IPS DF 19.7 (cell line): ENCODE measurements at places on chromosomes 13 and 19.
A peak's percentile ranks its signal among the peaks of the same experiment; 100 is the strongest.

DNA sequence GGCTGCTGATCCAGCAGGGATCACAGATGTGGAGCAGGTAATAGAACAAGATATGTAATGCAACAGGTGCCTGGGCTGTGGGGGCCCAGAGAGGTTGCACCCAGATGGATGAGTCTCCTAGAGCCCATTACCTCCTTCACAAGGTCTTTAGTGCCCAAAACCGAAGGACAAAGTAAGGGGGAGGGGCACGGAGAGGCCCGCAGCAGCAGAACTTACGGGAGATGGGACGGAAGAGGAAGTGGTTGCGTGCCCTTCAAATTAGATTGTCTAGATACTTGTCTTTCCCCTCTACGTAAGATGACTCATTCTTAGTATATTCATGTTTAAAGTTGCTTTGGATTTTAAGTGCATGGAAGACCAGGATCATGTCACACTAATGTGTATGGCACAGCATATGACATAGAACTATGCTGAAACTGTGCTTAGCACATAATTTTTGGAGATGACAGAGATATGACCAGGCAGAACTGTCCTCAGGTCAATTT lies 5.7 kb upstream of the MRPS31 start:
- no peak for DNase-seq

DNA sequence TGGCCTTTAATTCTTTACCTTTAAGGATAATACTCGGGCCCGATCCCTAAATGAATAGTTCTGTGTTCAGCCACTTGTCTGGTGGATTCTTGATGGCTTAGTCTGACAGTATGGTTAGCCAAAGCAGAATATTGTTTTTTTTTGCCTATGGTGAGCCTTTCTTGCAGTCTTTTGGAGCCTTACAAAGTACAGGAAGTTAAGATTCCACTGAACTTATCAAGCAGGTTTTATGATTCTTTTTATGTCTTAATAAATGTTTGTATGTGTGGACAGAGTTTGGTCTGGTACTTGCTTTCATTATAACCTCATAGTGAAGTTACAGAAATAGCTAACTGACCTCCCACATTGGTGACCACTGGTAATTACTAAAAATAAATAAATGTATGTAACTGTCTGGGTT lies 17.1 kb downstream of the PCCA start:
- DNase-seq, result no peak

DNA sequence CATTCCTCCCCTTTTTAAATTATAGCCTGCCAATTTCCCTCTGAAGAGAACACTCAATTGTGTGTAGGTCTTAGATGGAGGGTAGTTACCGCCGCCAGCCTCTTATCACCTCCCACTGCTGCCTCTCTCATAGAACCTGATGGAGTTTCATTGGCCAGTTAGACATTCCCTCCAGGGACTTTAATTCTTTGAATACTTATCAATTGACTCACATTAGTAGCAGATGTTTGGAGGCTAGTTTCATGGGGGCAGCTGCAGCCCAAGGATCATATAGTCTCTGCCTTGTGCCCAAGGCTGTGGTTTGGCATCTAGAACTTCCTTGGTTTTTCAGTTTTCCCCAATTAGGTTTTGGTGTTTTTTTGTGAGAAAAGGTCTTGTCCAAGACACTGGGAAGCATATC lies 318.9 kb upstream of the HTR2A start:
- DNase-seq, result peak; percentile 9

DNA sequence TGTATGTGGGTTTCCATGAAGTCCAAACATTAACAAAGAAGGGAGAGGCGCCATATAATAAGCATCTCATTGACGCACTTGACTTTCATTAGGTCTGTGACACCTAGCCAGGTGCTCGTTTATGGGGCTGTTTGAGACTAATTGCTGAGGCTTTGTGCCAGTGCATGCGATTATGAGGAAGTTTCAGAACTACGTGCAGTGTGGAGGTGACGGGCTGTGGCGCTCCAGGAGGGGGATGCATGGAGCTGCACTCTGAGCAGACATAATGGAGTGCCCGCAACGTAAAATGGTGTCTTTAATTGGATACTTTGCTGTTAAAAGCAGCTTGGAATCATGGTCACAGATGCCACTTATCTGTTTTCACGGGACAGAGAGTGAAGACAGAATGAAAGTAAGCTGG lies 223.2 kb downstream of the FGF9 start:
- no peak for DNase-seq

- no peak for DNase-seq
Observed at GRCh38 chr13:19967621-19968020, 9.1 kb downstream of the ZMYM2 start.

DNA sequence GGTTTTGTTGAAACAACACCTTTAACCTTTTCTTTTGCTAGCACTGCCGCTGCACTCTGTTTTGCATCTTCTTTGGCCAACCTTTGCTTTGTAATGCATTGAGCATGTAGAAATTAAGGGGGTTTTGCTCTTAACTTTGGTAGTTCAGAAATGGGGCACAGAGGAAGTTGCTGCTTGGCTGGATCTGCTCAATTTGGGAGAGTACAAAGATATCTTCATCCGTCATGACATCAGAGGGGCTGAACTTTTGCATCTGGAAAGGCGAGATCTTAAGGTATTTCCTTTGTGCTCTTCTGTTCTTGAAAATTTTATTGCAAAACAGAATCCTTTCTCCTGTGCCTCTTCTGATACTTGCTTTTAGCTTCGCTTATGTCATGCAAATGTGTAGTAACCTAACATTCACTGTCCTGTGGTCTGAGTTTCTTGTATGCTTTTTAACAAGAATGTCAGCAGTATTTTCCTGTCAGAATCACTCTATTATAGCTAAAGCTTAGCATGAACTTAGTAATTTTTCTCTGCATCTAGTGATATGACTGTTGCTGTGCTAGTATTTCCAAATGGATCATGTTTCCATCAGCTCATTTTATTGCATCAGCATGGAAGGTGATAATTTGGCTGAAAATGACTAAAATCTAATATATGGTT lies 50.7 kb upstream of the AKAP11 start:
- no peak for DNase-seq

DNA sequence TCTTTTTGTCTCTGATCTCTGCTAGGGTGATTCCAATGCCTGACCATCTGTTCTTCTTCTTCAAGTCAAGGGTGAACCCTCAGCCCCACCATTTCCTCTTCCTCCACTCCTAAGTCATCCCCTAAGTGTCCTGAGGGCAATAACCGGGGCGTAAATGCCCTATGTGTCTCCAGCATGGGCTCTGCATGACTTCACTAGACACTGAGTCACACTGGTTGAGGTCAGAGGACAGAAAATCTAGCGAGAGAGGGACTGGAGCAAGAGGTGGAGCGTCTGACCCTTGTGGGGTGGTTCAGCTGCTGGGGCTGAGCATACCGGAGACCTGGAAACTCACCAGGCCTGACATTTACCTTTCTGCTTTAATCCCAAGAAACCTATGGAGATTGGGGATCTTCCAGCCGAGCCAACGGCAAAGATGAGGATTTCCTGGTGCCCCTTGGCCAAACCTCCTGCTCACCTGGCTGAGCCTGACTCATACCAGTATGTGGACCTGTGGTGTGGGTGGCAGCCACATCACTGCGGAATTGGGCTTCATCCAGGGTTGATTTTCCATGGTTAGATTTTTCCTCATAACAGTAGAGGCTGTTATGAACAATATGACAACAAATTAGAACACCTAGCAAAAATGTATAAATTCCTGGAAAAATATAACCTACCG lies 26.9 kb downstream of the SCGB2B2 start:
- DNase-seq, result no peak
